ENCODE measurements at places on chromosomes 16 and 17. TPM values are rescaled to one million over a fixed set of nuclear protein-coding genes. Genes with fewer than 3 reads are reported as not detected.

GRCh38 chr16:86970726-86971125 is 346.5 kb downstream of the C16orf95 start:
- DNase-seq, result no peak

- no peak for DNase-seq
These were observed 2.0 kb upstream of the TOP2A start for GRCh38 chr17:40419559-40420331.

- DNase-seq, result no peak
These were observed 524.9 kb downstream of the WWOX start for GRCh38 chr16:78624366-78624765.

- DNase-seq, result peak; percentile 82
These were observed 10.1 kb upstream of the ZFPM1 start for GRCh38 chr16:88442727-88443576.

DNA sequence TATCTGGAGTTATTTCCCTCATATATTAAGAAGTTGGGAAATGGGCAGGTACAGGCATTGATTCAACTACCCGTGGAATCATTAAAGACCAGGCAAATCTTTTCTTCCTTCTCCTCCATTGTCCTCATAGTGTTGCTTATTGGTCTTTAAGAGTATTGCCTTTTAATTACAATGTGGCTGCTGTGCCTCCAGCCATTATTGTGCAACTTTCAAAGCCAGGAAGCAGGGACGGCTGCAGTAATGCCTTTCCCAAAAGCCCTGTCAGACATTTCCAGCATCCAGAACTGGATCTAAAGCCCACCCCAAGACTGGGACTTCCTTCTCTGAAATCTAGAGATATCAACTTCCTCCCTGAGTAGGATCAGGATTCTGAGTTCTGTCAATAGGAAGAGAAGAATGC is 42.3 kb upstream of the MED9 start:
- DNase-seq, result no peak

CHST6 gene
- total RNA-seq, result 0.78 TPM

GRCh38 chr17:15291674-15292361 is 26.7 kb upstream of the PMP22 start:
- DNase-seq, result no peak

- DNase-seq, result peak; percentile 86
These were observed 14.4 kb downstream of the ASPSCR1 start for GRCh38 chr17:81991684-81992305.

DNA sequence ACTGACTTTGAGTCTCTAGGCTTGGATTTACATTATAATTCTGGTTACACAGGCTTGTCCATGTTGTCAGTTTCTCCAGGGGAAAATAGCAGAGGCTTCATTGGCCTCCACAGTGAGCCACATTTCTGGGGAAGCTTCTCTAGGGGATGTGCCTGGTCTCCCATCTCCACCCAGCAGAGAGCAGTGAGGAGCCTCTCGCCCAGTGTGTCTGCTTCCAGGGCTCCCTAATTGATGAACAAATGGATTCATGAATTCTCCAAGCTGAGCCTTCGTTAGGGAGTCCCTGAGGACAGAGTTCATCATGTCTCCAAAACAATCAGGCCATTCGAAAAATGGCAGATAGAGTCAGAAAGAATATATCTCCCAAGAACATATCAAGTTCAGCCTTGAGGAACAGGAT is 162.4 kb upstream of the TOX3 start:
- no peak for DNase-seq

TMEM88 gene
- 32.4 TPM for total RNA-seq

- DNase-seq, result peak; percentile 75
These were observed 9.1 kb downstream of the FOXK2 start for GRCh38 chr17:82528484-82529265.

DNA sequence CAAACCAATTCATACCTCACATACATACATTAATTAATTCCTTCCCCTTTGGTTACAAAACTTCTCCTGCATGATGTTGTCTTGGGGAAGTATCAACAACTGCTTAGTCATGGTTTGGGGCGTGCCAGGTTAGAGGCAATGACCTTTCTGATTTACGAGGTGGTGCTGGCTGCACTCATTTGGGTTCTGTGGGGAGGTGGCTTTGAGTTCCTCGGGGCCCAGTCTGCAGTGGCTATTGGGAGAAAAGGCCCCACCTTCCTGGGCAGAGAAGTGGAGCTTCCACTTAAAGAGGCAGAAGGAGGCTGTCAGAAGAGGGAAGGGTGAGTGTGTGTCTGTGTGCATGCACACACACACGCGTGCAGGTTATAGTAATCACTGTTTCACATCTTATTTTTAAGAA is 10.2 kb upstream of the ETV4 start:
- DNase-seq, result no peak

DNA sequence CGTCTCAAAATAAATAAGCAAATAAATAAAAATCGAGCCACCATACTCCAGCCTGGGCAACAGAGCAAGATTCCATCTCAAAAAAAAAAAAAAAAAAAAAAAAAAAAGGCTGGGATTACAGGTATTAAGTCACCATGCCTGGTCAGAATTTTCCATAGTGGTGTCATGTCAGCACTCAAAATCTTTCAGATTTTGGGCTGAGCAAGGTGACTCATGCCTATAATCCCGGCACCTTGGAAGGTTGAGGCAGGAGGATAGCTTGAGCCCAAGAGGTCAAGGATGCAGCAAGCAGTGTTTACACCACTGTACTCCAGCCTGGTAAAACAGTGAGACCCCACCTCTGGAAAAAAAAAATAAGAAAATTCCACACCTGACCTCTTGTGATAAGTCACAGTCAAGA is 52.2 kb downstream of the FBXL20 start:
- DNase-seq, result no peak

- DNase-seq, result no peak
These were observed 20.7 kb upstream of the C16orf78 start for GRCh38 chr16:49352892-49353291.

- DNase-seq, result no peak
These were observed 782.4 kb upstream of the SOX9 start for GRCh38 chr17:71338396-71338795.

USH1G gene
- total RNA-seq, result not detected

DNA sequence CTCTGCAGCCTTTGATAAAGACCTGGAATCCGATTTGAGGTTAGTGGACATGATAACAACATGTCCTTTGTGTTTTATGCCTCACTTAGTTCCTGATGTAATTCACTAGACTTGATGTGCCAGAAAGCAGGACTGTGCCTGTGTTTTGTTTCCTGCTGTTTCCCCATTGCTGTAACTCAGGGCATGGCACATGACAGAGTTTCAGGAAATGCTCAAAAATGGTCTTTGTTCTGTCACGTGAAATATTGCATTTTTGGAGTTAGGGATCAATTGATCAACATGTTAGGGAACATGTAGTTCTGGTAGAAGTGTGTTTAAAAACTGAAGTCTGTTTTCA is 32.8 kb downstream of the DHX38 start:
- no peak for DNase-seq

GRCh38 chr16:9219813-9220212 is 128.4 kb downstream of the HAPSTR1 start:
- DNase-seq, result no peak

GRCh38 chr17:80899402-80900268 is 92.0 kb upstream of the CHMP6 start:
- no peak for DNase-seq

DNA sequence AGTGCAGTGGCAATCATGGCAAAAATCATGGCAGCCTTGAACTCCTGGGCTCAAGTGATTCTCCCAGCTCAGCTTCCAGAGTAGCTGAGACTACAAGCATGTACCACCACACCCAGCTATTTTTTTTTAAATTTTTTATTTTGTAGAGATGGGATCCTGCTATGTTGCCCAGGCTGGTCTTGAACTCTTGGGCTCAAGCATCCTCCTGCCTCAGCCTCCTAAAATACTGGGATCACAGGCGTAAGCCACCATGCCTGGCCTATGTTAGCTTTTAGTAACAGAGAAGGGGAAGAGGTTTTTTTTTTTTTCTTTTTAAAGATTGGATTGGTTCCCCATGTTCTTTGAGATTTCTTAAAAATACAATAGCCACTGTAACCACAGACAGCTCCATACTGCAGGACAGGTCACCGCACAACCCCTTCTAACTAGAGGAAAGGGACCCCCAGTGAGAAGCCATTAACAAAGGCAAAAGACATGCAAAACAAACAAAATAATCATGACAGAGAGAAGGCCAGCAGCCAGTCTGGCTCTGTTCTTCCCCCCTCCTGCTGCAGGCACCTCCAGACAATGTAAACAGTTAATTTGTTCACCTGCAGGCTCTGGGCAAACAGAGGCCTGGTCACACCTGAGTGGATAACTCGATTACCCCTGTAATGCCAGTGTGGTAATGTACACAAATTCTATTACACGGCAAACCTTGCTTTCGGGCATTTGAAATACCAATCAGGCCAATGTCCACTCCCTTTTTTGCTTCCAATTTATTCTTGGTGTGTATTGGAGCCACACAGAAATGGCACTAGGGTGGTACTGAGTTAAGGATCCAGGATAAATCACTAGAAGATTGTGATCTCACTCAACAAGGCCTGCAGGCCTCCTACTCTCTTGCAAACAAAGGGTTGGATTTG is 52.9 kb downstream of the SNX11 start:
- no peak for DNase-seq

DNA sequence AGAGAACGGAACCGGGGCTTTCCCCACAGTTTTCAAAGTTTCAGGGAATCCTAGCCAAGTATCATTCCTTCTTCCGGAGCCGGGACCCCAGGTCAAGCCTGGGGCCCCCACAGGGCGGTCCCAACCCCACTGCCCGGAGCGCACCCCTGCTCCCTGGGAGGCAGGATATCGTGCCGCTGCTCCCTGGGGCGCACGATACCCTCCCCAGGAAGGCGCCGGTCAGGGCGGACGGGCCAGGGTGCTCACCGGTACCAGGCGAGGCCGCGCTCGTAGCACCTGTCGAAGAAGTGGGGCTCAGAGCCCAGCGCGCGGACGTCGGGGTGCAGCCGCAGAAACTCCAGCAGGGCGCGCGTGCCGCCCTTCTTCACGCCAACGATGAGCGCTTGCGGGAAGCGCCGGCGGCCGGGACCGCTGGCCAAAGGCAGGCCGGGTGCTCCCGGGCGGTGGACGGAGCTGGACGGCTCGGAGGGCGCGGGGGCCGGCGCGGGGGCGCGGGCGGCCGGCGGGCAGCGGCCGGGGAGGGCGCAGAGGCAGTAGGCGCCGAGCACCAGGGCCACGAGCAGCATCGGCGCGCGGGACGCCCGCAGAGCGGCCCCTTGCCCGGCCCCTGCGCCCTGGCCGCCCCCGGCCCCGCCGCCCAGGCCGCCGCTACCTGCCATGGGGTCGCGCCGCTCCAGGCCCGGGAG is 407 bp downstream of the HS3ST6 start:
- no peak for DNase-seq

- DNase-seq, result no peak
These were observed 13.6 kb downstream of the SMG6 start for GRCh38 chr17:2289878-2290478.

DNA sequence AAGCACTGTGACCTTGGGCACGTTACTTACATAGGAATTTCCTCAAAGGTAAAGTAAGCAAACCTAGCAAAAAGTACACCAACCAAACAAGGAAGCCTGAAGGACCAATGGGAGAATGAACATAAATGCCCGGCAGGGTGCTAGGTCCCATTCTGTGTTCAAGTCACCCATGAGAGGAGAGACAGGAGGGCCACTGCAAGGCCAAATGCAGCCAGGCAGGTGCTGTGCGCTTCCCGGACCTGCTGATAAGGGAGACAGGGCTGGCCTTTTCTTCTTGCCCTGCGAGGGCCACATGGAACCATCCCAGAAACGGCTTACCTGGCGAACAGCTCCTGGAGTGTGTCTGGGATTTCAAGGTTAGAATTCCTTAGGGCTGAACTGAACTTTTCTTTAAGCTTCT is 69.0 kb downstream of the GTF3C1 start:
- no peak for DNase-seq

DNA sequence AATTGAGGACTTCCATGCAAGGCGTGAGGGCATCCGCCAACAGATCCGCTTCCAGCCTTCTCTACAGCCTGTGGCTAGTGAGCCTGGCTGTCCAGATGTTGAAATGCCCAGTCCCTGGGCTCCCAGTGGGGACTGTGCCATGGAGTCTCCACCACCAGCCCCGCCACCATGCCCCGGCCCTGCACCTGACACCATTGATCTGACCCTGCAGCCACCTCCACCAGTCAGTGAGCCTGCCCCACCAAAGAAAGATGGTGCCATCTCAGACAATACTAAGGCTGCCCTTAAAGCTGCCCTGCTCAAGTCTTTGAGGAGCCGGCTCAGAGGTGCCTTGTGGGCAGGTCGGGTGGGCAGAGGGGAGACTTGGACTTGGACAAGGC is 3.1 kb downstream of the MAPK7 start:
- no peak for DNase-seq

C16orf74 gene
- 2.3 TPM for total RNA-seq

DHX38 gene
- 38.1 TPM for total RNA-seq

CCL4 gene
- 0.62 TPM for total RNA-seq

DNA sequence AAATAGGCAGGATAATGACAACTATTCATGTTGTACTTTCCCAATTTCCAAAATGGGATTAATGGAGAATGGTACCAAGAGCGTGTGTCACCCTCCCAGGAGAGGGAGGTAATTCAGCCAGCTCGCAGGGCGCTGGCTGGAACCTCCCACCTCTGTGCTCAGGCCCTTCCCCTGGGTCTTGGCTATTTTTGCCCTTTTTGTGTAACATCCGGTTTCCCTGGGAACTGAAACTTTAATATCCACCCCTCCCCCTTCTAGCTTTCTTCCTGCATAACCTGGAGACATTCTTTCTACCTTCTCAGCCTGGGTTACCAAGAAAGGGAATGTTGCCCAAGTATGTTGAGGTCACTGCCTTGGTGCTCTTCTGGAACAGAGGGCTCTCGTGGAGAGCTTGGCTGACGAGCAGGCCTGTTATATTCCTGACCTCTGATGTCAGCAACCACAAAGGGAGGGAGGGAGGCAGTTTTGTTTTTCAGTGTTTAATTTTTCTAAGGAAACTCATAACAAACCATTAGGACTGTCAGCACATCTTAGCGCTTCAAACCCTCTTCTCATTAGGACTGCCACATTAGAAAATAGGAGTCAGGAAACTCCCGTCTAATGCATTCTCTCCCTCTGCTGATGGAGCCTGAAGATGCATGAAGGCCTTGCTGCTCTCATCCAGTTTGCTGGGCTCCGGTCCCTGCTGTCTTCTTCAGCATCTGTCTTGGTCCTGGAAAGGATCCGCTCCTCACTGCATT is 25.6 kb downstream of the ITGB3 start:
- DNase-seq, result peak; percentile 77

DNA sequence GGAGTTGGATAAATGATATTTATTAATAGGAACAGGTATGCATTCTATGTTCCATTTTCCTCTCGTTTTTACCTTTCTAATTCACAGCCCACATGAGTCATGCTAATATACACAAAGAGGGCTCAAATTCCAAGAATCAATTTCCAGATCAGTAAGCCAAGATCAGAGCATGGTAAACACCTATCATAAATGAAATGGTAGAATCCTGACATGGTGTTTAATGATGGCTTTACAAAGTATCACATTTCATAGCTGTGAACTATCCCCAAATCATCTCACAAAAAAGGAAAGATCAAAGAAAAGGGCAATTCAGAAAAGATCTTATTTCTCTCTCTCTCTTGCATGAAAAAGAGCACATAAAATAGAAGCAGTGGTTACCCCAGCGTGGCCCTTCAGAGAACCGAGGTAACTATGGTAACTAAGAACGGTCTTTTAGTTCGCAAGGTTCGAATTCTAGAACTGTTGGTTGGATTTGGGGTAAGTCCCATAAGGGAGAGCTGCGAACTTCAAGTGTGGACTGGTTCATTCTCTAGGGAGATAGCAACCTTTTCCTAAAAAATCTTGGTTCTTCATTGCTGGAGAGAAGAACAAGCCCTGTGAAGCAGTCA is 73.0 kb downstream of the MARCHF10 start:
- no peak for DNase-seq

BAHCC1 gene
- 8.0 TPM for total RNA-seq

- DNase-seq, result no peak
These were observed 9.7 kb downstream of the ZNF19 start for GRCh38 chr16:71479420-71479819.

- DNase-seq, result no peak
These were observed 302.2 kb downstream of the FOXL1 start for GRCh38 chr16:86880316-86881117.

All from Right ventricle myocardium superior (tissue), 1 donor.